ENCODE measurements at places on chromosomes 3 and 15. TPM values are rescaled to one million over a fixed set of nuclear protein-coding genes. Genes with fewer than 3 reads are reported as not detected.

TWF2 gene
- polyA plus RNA-seq = 62.6 TPM

DNAH1 gene
- 9.0 TPM for polyA plus RNA-seq

GABRG3 gene
- 0.71 TPM for polyA plus RNA-seq

ARL14 gene
- polyA plus RNA-seq = 4.8 TPM

RASGRF1 gene
- 0.52 TPM for polyA plus RNA-seq

PLOD2 gene
- 35.4 TPM for polyA plus RNA-seq

KIF9 gene
- polyA plus RNA-seq = 6.4 TPM

SCN5A gene
- 0.09 TPM for polyA plus RNA-seq

CCR1 gene
- polyA plus RNA-seq = 14.5 TPM

SH3GL3 gene
- polyA plus RNA-seq = 2.2 TPM

NECTIN3 gene
- 1.8 TPM for polyA plus RNA-seq

SUSD5 gene
- polyA plus RNA-seq = 2.5 TPM

TTC21A gene
- 12.3 TPM for polyA plus RNA-seq

HPS3 gene
- polyA plus RNA-seq = 26.3 TPM

COL6A5 gene
- 0.05 TPM for polyA plus RNA-seq

MAGI1 gene
- 6.1 TPM for polyA plus RNA-seq
